ENCODE measurements at places on chromosomes 7 and 10.

DNA sequence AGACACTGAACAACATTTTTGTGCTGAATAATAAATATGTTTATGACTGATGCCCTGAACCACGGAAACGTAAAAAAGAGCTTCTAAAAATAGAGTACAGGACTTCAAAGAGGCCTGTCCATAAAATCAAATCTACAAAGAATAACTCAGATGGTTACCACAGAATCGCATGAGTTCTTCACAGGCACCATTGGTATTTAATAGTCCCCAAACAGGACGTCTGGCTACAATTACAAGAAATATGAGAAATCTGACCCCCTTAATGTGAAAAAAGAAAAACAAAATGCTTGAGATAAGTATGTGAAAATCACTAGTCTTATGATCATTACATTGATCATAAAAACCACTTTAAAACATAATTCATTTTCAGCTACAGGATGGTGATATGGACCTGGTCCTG is 20.8 kb downstream of the CYTH3 start:
- no peak for DNase-seq

- no peak for DNase-seq
Observed at GRCh38 chr10:71575934-71576801, 143.4 kb downstream of the C10orf105 start.

GRCh38 chr7:122629412-122629953 is 69.4 kb downstream of the RNF133 start:
- no peak for DNase-seq

DNA sequence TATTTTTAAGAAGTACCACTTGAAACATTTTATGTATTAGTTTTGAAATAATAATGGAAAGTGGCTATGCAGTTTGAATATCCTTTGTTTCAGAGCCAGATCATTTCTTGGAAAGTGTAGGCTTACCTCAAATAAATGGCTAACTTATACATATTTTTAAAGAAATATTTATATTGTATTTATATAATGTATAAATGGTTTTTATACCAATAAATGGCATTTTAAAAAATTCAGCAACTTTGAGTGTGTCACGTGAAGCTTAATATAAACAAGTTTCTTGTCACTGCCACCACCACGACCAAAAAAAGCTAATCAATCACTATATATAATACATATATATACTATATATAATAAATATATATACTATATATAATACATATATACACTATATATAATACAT is 4.8 kb downstream of the IL6 start:
- no peak for DNase-seq

DNA sequence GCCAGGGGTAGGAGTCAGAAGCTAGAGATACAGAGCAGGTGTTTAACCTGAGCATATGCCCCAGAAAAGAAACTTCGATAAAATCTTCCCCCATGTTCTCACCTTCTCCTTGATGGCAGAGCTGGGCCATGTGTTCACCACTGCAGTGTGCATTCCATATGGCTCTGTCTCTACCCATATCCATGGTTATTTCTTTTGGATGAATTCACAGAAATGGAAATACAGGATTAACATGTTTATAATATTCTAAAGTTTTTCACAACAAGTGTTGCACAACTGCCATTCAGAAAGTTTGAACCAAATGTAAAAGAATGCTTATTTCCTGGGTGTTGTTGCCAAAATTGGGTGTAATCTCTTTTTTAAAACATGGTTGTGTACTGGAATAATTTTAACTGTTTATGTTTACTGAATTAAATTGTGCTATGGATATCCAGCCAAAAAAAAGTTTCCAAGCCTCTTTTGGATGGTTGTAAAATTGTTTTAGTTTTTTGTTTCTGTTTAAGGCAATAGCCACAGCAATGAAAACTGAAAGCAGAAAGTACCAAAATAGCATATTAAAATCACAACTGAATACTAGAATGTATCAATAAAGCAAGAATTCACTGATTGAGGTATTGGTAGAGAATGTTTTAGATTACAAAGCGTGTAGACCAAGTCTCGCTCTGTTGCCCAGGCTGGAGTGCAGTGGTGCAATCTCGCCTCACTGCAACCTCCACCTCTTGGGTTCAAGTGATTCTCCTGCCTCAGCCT is 19.9 kb upstream of the CCNY start:
- DNase-seq = no peak

- peak; percentile 63 for DNase-seq
Observed at GRCh38 chr7:50208378-50208982, 96.0 kb upstream of the IKZF1 start.

- DNase-seq = no peak
Observed at GRCh38 chr7:69756235-69756634, 158.0 kb downstream of the AUTS2 start.
